ENCODE measurements at places on chromosomes 7 and 10.

DNA sequence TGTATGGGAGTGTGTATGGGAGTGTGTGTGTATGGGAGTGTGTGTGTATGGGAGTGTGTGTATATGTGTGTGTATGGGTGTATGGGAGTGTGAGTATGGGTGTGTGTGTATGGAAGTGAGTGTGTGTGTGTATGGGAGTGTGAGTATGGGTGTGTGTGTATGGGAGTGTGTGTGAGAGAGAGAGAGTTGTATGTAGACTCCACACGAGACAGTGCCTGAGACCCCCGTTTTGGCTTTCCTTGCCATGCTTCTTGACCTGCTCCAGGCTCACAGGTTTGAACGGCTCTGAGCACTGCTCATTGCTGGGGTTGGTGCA lies 49.7 kb downstream of the COL17A1 start:
- DNase-seq: no peak

DNA sequence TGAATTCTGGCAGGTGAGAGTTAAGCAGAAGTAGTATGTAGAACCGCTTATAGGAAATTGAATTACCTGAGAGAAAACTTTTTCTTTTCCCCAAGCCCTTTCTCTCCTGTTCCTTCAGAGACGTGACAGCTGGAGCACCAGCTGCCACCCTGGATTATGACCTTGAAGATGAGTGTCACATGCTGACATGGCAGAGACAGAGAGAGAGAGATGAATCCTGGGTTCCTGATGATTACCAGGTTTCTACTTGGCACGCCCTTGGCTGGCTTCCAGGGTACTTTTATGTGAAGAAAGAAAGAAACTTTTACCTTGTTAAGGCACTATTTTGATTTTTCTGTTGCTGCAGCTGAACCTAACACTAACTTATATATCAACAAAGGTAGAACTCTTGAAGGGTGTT lies 99.9 kb downstream of the GPR26 start:
- DNase-seq: no peak

DNA sequence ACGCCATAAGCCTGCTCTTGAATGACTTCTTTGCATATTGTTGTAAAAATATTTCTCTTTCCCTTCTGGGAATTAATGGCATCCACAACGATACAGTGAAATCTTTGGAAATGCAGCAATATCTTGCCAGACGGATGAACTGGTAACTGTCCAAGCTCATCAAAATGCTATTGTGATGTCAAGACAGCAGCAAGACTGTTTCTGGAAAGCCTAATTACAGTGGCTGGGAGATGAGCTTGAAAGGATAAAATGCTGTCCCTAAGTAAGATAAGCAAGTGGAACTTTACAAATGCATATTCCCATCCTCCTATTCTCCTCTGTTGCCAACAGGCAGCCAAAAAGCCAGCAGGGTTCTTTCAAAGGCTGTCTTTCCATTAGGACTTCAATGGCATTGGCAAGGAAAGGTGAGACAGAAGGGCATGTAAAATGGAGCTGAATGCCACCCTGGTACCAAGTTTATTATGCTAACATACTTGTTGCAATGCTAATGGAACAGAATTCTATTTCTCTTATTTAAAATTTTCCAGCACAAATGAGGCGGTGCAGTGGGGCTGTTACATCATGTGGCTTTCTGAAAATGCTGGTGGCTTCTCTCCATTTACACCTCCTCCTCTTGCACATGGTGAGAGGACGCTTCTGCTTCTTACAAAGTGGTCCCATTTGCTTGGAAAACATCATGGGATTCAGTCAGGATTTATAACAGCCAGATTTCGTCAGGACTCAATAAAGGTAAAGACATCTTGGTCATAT lies 178.3 kb upstream of the PTER start:
- no peak for DNase-seq

- DNase-seq: no peak
Observed at GRCh38 chr7:130135208-130136205, 65.2 kb downstream of the KLHDC10 start.

DNA sequence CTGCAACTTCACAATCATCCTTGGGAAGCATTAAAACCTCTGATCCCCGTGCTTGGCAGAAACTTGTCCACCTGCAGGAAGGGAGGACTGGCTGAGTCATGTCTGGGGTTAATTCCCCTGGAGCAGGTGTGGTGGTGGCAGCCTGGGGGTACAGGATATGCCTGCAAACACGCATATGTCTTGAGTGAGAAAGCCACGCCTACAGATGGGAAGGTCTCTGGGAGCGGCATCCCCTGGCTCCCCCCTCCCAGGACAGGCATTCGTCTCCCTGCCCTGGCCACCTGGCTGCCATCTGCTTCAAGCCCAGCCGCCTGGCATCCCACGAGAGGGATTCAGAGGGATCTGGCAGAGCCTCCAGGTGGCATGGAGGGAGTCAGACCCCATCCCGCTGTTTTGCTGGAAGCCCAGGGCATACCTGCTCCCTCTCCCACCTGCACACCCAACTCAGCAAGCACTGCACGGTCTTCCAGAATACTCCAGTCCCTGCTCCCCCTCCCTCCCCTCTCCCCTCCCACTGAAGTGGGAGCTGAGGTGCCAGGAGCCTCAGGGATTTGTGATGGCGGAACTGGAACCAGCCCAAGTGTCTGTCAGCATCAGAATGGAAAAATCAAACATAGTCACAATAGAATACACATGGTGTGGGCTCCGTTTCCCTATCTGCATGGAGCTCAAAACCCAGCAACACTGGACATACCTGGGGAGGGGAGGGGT lies 61.0 kb downstream of the CAMK2B start:
- DNase-seq: no peak

- no peak for DNase-seq
Observed at GRCh38 chr10:12081470-12081869, 12.7 kb downstream of the DHTKD1 start.

GRCh38 chr10:4686644-4686996 lies 139.4 kb upstream of the AKR1E2 start:
- DNase-seq: no peak

DNA sequence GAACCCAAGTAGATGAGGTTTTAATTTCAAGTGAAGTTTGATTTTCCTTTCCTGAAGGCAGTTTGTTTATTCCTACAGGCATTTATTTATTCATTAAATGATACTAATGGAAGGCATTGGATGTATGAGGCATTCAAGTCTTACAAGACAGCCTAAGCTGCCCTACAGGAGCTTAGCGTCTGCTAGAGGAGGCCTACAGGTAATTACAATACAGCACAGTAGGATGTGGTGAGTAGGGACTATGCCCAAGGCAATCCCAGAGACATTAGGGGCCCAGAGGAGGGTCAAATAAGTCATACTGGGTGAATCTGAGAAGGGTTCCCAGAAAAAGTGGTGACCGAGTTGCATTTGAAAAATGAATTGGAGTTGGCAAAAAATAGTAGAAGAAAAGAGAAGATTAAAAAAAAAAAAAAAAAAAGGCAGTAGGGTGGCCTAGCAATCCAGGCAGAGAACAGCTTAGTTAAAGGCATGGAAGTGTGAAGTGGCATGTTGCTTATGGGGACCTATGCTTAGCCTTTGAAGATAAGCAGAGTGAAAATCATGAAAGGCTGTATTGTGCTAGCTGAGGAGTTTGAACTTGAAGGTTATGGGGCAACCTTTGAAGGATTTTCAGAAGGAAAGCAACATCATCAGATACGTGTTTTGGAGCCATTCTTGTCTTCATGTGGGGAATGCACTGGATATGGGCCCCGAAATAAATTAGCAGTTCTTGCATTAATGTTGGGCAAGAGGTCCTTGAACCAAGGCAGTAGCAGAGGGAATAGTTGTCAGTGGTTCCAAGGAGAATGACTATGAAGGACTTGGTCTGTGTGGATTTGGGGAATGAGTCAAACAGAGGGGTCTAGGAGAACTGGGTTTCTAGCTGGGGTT lies 65.5 kb downstream of the SNX10 start:
- DNase-seq: no peak

GRCh38 chr7:139330333-139331030 lies 10.7 kb upstream of the FMC1 start:
- no peak for DNase-seq

DNA sequence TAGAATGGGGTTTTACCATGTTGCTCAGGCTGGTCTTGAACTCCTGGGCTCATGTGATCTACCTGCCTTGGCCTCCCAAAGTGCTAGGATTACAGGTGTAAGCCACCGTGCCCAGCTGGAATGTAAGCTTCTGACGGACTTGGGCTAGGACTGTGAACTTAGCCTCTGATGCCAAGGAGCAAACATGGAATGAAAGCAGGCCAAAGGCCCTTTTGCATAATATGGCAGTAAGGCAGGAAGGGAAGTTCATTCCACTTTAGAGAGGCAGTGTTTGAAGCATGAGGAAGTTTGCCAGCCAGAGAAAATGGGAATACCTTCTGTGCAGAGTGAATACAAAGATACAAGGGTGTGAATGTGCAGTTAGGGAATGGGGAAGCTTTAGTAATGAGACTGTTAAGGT lies 20.3 kb downstream of the VCL start:
- no peak for DNase-seq

GRCh38 chr7:8509621-8510020 lies 76.2 kb downstream of the NXPH1 start:
- no peak for DNase-seq

DNA sequence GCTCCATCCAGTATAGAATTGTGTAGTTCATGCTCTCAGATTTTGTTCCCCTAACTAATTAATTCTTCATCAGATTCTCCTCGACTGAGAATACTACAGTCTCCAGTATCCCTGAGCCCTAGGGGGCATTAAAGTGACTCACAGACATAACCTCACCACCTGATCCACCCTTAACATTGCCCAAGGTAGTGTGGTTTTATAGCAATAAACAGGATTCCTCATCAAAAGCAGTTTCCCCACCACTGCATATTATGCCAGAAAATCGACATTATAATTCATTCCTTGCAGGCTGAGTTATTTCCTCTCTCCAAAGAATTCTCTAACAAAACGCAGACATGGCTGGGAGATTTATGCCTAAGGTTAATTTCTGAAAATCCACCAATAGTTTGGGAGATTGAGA lies 1402.5 kb upstream of the CELF2 start:
- DNase-seq: no peak

DNA sequence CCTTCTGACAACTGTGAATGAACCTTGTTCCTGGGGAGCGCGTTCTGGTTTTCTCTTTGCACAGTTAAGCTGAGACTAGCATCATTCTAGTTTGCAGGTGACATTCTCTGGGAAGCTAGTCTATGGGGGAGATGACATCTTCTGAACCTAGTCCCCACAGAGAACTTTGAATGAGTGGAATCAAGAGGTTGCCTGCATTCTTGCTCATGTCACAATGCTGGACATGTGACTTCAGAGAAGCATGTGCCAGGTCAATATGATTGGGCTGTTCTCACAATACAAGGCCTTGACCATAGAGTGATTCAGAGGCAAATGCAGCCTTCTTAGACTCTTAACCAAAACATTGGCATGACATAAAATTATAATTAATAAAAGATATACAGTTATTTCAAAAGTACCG lies 22.1 kb downstream of the KLLN start:
- DNase-seq: no peak

GRCh38 chr7:112080441-112080840 lies 125.8 kb downstream of the DOCK4 start:
- DNase-seq: no peak

DNA sequence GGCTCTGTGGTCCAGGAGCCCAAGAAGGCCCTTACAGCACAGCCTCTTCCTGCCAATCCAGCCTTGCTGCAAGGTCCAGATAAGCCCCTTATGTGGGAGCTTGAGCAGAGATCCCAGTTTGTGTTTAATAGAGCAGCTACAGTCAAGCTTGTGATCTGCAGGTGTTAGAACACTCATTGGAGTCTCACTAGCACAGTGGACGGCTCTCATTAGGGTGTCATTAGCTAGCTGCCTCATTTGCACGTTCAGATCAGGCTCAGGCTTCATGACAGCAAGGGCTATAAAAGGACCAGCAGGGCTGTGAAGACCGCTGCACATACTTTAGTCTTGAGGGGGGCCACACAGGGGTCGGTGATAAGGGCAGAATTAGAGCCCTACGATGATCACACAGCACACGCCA lies 443.2 kb downstream of the RPS24 start:
- no peak for DNase-seq

DNA sequence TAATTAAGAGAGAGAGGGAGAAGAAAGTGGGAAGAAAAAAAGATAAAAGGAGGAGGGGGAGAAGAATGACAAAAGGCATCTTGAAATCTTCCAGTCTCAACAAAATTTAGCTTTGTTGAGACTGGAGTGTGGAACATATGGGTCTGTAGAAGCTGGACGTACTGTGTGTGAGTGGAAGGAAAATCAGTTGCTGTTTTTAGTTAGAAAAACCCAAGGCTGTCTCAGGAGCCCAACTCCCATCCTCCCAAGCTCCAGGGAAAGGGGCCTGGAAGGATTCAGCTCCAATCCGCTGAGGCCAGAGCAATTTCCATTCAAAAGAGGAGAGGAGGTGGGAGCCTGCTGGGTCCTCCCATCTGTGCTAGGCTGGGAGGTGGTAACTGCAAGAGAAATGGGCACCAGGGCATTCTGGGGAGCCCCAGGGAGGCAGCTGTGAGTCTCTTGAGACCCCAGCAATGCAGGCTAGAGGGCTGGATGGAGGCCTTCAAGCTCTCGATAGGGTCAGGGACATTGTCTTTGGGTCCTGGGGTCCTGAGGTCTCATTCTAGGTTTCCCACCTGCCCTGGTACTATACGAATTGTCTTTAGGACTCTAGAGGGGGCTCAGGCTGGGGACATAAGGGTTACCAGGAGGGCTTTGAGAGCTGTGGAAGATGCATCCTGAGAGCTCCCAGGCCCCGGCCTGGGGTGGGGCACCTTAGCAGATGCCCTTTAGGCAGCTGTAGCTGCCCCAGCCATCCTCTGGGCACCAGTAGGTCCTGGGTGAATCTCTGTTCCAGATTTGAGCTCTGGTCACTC lies 21.4 kb downstream of the ADCYAP1R1 start:
- no peak for DNase-seq

DNA sequence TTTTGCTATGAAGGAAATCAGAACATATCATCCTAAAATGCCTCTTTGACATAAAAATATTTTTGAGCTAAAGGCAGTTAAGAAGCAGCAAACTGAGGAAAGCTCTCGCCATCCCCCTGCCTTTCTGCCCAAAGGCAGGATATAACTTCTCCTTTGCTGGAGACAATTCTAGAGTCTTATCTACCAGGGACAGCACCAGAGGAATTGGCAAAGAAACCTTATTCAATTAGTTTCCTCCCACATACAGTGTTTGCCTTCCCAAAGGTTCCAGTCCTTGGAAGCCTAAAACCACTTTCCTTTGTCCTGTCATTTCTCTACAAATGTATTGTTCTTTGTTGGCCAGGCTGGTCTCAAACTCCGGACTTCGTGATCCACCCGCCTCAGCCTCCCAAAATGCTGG lies 33.7 kb downstream of the MASTL start:
- DNase-seq: no peak

Measured in natural killer cell treated with Interleukin-12 subunit alpha and Interleukin-12 subunit beta and Interleukin-15 and Interleukin-18, amount 100 ng/mL, for 72 hours (primary cell).